Effector CD8-positive, alpha-beta T cell (primary cell): ENCODE measurements at places on chromosomes 3 and 15.

- no peak for DNase-seq
Measured at GRCh38 chr3:151592287-151592686, 131.4 kb upstream of the IGSF10 start.

DNA sequence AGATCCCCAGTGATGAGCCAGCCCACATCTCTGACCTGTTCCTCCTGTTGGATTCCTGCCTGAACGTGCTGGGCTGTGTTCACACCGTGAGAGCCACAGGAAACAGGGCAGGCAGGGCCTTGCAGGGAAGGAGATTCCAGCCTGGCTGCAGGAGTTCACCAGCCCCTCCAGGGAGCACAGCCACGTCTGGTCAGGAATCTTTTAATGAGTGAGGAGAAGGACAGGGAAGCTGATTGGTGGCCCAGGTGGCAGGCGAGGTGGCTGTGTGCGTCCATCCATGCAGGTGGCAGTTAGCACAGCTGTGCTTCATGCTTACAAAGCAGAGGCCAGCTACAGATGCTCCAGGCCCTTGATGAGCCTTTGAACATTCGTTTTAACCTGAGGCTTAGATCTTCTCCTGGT lies 10.5 kb downstream of the LRRK1 start:
- no peak for DNase-seq

GRCh38 chr3:123652342-123652984 lies 67.6 kb upstream of the HACD2 start:
- no peak for DNase-seq

DNA sequence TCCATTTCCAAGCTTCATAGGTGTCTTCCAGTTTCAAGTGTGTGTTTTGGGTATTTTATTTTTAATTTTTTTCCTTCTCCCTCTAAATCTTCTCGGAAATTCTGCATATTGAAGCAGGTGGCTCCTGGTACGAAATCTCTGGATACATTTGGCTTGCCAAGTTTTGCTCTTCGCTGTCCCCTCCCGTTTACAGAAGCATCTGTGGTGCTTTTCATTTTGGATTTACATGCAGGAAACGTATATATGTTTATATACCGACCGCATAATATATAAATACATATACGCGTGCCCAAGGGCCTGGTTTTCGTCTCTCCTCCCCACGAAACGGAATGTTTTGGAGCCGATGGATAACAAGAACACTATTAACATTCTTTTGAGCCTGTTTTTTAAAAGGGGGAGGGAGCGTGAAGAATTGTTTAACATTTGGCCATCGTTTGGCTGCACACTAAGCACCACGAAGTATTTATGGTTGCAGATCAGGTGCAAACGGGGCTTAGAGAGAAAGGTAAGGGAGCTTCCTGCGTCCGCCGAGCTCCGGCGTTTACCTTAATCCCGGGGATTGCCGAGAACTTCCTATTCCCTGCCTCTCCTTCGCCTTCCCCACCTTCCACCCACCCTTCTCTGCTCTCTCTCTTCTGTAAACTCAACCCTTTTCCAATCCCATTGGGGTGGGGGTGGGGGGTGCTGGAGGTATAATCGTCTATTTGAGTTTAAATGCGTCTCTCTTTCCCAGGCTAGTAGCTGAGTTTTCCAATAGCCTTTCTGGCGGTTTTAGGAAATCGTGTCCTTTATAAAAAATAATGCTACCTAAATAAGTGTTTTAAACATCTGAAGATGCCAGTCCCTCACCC lies 1.1 kb upstream of the NLGN1 start:
- no peak for DNase-seq

- DNase-seq: no peak
Measured at GRCh38 chr15:38197553-38197952, 55.1 kb upstream of the SPRED1 start.

DNA sequence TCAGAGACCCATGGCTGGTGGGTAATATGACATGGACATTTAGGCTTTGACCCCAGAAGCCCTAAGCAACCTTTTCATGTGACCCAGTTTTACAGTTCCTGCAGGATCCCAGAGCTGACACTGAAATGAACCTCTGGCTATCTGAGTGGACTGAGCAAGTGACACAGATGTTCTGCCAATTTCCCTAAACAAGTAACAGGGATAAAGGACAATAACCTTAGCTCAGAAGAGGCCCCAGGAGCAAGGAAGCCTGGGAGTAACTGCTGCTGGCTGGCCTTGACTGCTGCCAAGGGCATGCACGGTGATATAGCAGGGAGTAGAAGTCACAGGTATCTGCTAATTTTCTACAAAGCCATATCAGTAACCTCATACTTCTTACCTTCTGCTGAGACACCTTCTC lies 177.9 kb downstream of the CHL1 start:
- DNase-seq: no peak

DNA sequence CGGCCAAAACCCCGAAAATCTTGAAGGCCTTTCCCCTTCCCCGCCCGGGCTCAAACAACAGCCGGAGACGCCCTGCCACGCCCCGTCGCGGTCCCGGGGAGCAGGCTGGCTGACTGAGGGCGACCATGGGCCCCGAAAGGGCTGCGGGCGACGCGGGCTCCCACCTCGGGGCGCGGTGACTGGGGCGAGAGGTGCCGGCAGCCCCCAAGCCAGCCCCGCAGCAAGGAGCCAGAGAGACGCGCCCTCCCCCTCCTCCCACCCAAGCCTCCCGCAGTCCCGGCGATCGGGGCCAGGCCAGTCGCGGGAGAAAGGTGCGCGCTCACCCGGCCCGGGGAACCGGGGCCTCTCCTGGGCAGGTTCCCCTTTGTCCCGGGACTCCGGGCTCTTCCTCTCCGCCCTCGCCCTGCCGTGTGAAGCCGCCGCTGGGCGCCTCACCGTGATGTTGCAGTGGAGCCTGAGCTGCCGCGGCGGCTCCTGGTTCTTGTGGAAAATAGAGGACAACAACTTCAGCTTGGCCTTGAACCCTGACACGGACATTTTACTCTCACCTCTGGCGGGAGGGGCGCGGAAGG lies 30.6 kb upstream of the ZSCAN2 start:
- DNase-seq: peak; percentile 24

DNA sequence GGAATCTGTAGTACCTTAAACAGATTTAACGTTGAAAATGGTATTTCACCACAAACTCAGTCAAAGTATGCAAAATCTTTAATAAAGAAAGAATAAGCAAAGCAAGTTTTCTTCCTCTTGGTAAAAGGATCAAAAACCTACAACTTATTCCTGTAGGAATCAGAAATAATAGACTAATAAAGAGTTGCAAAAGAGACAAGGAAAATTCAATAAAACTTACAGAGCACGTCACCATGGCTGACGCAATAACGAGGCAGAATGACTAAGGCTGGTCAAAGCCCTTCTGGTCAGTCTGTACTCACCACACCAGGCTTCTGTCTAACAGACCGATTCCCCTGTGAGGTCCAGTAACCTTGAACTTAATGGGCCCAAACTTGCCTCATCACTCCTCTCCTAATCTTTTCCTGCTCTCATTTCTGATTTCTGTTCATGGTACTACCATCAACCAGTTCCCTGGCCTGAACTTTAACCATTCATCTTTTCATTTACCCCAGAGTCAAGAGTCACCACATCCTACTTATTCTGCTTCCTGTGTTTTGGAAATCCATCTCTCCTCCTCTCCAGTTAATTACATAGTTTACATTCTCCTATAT lies 5.0 kb downstream of the MASP1 start:
- no peak for DNase-seq

DNA sequence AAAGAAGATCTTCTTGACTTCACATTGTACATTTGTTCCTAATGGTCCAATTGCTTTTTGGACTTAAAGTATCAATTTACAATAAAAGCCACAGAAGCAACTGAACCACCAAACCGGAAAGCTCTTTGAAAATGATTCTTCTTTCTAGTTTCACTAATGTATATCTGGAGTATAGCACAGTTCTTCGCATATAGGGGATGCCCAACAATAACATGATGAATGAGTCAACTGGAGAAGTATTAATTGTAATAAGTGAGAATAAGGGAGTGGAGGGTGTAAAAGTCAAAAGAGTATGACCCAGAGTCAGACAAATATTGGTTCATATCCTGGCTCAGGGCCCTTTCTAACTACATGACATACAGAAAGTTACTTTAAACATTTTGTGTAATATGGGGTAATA lies 425.2 kb downstream of the ZBTB20 start:
- DNase-seq: no peak

GRCh38 chr15:38894243-38894948 lies 329.8 kb upstream of the RASGRP1 start:
- DNase-seq: no peak
